AG20443 (cell line): ENCODE measurements at places on chromosomes 3 and 15.

DNA sequence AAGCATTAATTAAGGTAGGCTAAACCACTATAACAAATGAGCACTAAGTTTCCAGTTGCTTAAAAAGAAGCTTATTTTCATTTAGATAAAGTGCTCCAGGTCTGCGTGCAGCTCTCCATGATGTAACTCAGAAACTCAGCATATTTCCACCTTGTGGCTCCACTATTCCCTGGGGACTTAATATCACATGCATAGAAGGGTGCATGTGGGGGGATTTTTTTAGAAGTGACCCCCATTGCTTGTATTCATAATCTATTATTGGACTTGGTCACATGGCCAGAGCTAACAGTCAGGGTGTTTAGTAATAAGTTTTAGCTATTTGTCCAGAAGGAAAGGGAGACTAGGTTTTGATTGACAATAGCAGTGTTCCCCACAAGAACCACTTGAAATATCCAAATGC is 86.8 kb downstream of the TMCO5A start:
- DNase-seq: no peak

- DNase-seq: no peak
These were observed 524.8 kb downstream of the TUSC7 start for GRCh38 chr3:117234331-117234730.

DNA sequence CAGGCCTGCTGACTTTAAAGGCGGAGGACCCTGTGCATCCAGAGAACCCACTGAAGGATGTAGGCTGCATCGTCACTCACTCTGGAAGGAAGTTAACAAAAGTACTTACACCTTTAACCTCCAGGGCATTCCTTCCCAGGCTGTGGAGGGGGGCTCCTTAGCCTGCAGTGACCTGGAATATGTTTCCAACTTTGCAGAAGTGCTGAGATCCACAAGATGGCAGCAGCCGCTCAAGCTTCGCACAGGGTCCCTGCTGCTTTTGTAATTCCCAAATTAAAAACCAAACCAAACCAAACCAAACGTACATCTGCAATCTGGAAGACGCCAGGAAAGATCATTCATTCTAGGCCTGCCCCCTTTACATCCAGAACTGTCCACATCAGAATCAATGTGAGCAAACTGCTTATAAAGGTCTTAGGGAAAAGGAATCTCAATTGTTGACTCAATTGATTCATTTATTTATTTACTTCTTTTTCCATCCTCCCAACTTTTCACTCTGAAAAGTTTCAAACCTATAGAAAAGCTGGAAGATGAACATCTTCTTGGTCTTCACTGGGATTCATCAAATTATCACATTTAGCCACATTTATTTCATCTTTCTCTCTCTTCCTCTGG is 70.5 kb upstream of the KLHL25 start:
- peak; percentile 70 for DNase-seq

DNA sequence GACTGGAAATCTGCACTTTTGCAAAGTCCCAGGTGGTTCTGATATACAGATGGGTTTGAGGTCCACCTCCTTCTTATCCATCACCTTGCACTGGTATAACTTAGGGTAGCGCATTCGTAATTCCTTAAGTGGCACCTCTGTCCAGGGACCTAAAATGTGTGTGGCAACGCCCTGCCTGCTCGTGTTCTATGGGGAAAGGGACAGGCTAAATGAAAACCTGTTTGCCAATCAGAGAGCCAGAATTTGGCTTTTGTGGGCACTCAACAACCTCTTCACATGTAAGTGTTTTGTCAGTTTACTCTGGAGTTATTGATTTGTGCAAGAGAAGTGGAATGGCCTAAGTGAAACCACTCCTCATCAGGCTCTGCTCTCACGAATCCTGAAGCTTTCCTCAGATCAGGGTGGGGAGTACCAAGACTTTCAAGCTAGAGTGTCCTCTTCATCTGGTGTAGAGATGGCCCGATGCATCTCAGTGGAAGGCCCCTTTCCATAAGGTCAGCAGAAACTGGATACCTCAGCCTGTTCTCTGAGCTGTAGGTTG is 138.3 kb downstream of the ALDH1A2 start:
- DNase-seq: no peak

DNA sequence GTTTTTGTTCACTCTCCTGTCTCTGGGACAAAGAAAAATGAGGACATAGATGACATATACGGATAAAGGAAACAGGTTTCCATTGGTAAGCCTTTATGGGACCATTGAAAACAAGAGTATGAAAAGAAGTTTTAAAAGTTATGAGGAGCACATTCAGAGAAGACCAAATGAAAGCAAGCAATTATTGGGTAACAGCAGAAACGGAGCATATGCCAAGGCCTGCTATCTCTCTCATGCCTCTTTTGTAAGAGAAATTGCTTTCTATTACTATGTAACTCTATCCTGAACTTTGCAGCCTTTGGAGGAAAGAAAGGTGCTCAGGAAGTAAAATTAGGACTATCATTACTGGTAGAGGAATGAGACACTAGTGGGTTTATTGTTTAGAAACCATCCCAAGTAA is 14.9 kb upstream of the DPH6 start:
- DNase-seq: no peak

- DNase-seq: no peak
These were observed 70.6 kb downstream of the GOLIM4 start for GRCh38 chr3:168025076-168025475.

DNA sequence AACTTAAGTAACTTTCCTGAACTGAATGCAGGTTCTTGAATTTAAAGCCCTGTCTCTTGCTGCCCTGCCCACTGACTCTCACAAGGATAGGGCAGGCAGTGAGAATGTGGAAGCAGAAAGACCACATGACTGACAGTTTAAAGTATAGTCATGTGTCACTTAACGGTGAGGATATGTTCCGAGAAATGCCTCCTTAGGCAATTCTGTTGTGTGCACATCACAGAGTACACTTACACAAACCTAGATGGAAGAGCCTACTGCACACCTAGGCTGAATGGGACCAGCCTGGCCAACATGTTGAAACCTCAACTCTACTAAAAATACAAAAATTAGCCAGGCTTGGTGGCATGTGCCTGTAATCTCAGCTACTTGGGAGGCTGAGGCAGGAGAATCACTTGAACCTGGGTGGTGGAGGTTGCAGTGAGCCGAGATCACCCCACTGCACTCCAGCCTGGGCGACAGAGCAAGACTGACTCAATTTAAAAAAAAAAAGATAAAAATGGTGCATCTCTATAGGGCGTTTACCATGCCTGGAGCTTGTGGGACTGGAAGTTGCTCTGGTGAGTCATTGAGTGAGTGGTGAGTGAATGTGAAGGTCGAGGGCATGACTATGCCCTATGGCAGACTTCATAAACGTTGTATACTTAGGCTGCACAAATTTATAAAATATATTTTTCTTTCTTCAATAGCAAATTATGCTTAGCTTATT is 18.9 kb upstream of the COPG1 start:
- DNase-seq: peak; percentile 62

GRCh38 chr3:154324919-154325318 is 632 bp upstream of the DHX36 start:
- DNase-seq: no peak

- DNase-seq: no peak
These were observed 2.2 kb downstream of the MBNL1 start for GRCh38 chr3:152270937-152271336.

- DNase-seq: peak; percentile 94
These were observed at the start of gene TJP1 for GRCh38 chr15:29822100-29822683. TSS of gene TJP1 (minus strand) at chr15:29822468. CDS start at chr15:29822028, 440 bp downstream.

GRCh38 chr15:69675731-69676130 is 223.1 kb downstream of the RPLP1 start:
- no peak for DNase-seq

GRCh38 chr3:33717616-33717865 is 513 bp downstream of the CLASP2 start:
- peak; percentile 78 for DNase-seq

DNA sequence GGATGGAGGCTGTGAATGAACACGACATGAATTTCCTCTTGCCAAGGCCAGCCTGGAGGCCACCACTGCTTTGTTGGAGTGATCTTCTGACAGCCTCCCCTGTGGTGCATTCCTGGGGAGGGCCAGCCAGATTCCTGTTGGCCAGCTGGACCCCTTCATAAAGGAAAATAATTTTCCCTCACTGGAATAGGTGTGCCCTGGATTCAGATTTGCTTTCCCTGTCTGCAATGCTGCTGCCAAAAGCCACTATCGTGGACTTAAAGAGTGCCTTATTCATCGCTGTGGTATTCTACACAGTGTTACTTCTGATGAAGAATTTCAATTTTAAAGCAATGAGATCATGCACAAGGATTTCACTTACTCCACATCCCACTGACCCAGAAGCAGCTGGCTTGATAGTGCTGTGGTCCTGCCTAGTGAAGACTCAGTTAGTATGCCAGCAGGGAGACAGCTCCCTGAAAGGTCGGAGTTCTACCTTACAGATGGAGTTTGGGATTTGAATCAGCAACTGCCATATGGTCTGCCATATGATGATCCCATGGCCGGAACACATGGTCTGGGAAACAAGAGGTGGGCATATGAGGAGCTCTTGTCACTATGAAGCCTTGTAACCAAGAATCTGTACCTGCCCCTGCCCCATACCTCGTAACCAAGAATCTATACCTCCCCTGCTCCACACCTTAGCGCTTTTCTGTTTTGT is 145.2 kb downstream of the KLF13 start:
- peak; percentile 88 for DNase-seq

DNA sequence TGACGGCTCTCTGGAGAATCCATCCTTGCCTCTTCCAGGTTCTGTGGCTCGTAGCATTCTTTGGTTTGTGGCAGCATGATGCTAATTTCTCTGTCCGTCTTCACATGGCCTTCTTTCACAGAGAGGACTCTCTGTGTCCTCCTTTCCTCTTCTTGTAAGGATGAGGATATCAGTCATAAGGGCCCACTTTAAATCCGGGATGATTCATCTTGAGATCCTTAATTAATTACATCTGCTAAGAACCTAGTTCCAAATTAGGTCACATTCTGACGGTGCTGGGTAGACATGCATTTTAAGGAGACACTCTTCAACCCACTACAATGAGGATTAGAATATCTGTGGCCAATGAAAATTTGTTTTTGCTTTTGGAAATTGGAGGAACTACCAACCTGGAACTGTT is 15.7 kb upstream of the GXYLT2 start:
- peak; percentile 76 for DNase-seq

DNA sequence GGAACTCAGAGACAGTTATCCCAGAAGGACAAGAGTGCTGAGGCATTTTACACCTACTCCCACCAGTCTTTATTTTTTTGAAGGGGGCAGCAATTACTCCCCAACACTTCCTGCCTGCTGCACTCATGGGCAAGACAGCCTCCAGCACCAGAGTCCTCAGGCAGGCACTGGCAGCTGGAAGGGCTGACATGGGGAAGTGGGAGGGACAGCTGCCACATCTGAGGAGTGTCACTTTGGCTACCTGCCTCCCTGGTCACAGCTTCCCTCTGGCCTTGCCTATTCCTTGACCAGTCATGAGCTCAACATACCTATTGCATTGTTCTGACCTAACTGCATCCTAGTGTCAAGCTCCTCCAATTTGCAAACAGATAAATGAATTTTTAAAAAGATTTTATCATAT is 10.2 kb upstream of the LACTB start:
- DNase-seq: no peak

DNA sequence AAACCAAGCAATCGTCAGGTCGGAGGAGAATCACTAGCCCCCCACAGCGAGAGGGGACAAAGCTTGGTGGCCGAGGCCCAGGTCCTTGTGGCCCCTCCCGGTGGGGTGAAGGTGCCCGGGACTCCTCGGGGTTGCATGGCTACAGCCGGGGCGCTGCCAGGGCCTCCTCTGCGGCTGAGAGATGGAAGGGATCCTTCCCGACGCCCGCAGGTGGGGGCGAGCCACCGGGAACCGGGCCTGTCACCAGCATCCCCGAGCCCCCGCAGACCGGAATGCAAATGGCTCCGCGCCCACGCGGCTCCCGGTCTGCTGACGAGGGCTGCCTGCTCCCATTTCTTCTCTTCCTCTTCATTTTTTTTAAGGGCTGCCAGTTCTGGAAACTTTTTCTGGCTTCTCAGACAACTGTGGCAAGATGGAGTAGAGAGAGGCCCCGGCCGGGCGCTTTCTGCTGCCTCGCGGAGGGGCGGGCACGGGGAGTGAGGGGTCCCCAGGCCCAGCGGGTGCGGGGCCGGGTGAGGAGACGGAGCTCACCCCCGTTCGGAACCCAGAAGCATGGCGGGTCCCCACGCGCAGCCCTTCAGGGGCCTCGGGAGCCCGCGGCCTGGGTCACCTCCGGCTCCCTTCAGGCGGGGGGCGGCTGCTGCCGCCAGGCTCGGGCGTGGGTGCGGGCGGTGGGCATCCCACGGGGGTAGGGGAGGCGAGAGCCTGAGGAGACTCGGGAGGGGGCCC is 27.5 kb downstream of the MELTF start:
- DNase-seq: peak; percentile 50

GRCh38 chr3:186489507-186489906 is 54.7 kb downstream of the CRYGS start:
- DNase-seq: no peak

- DNase-seq: no peak
These were observed 47.6 kb upstream of the MEF2A start for GRCh38 chr15:99518191-99518590.

GRCh38 chr15:45184562-45185041 is 3.2 kb downstream of the SHF start:
- no peak for DNase-seq

GRCh38 chr15:41205315-41205714 is 25.2 kb downstream of the EXD1 start:
- DNase-seq: no peak

DNA sequence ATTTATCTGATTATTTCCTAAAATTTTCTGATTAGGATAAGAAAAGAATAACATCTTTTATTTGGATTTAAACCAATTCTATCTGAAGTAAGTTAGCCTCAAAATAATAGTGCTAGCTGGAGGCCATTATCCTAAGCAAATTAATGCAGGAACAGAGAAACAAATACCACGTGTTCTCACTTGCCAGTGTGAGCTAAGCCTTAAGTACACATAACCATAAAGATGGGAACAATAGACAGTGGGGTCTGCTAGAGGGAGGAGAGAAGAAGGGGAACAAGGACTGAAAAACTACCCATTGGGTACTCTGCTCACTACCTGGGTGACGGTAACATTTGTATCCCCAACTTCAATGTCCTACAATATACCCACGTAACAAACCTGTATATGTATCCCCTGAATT is 31.3 kb upstream of the LYSMD4 start:
- no peak for DNase-seq

DNA sequence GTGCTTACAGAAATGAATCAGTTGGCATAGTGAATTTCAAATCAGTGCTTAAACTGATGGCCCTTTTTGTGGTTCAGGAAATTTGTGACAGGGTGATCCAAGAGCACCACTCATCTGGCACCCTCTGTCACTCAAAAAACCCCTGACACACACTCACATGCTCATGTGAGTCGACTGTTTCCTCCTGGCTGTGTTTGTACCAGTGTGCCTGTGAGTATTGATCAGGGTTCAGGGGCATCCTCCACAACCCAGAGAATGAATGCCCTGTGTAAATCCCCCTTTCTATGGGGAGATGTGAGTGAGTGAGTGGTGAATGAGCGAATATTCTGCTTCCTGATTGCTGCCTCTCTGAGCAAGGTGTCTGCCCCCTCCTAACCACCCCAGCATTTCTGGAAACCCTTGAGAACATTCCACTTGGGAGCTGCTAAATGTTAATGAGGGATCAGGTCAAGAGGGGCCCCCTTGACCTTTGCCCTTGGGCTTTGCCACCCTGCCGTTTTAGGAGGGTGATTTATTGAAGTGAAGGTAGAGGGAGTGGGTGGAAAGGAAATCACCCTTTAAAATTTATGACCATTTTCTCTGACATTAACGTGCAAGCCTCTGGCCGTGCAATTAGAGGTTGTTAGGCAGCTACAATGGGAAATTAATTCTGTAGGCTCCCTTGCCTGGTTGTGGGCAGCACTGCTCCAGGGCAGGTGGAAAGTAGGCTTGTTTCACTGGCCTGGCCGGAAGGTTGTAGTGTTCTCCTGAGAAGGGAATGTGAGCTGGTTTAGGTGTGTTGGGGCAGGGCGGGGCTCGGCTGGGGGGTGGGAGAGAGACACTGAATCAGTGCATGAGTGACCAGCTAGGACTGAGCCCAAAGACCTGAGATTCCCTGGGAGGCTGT is 87.2 kb downstream of the SLCO3A1 start:
- DNase-seq: no peak
